ENCODE measurements at places on chromosomes 4 and X.

DNA sequence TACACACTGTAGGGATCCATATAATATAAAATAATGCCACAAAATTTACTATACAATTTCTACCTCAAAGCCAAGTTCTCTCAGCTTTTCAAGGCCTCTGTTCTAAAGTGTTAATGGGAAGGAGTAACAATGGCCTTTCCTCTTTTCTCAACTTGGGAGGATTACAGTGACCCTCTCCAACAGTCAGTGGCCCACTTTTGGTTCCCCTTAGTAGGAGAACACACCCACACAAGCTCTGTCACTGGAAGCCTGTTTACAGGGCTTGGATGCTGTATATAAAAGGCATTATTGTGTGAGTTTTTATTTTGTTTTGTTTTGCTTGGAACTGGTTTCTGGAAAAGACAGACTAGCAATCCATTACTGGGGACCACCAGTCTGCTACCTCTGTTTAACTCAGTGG, 1.8 kb downstream of the ARHGEF6 start:
- no peak for DNase-seq

- no peak for DNase-seq
Measured at GRCh38 chr4:78022517-78022916, 34.6 kb upstream of the FRAS1 start.

- no peak for DNase-seq
Measured at GRCh38 chr4:114108869-114109268, 129.4 kb upstream of the ARSJ start.

DNA sequence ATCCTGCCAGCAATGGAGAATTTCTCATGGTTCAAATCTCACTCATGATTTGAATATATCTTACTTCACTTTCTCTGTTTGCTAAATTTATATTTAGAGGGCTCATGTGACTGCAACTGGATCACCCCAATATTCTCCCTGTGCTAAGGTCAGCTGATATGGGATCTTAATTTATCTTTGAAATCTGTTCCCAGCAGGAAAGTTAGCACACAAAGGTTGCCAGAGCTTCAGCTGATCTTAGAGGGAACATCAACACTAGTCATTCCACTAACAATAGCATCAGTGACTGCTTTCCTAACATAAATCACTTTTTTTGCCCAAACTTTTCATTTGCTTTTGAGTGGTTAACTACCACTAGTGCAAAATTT, 1270.0 kb downstream of the ARAP2 start:
- DNase-seq = no peak

DNA sequence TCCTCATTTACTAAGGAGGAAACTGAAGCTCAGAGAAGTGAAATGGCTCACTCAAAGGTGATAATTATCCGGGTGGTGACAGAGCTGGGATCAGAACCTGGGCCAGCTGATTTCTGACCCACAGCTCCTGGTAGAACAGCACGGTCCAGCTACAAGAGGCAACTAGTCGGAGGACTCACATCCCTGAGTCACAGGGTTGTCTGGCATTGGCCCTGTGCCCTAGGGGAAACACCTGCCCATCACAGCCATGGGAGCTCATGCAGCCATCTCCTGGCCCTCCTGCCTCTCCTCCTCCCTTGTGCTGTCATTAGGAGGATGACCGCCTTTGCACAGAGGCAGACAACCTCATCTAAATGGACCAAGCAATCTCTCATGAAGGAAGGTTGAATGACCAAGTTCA, 115.2 kb upstream of the TSPAN5 start:
- no peak for DNase-seq

DNA sequence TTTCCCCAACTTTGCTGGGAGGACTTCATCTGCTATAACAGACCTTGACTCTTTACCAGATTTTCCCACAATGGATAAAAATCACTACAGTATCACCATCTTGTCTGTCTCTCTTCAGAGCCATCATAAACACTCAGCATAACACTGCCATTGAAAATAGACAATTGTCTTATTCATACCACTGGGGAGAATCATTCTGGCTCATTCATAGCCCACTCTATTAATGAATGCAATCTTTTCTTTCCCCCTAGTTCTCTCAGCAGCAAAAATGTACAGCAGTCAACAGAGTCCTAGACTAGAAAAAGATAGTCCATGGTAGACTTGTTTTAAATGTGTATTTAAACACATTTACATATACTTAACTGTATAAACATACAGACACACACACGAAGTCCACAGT, 19.2 kb downstream of the SLC9A7 start:
- DNase-seq = no peak

DNA sequence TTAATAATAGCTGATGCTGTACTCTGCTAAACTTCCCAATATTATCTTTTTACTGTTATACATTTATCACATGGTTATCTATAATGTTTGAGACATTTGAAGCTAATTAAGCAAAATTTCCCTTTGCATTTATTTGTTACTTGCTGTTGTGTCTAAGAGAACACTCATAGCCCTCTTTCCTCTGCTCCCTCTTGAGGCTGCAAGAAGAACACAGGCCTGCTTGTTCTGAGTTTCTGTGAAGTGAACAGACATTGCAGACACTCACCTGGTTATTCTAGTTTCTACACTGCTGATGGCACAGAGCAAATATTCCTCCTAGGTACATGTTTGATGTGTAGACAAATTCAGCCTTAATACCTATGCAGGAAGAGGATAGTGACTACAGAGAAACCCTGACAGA, 367.8 kb downstream of the GASK1B start:
- DNase-seq = no peak

DNA sequence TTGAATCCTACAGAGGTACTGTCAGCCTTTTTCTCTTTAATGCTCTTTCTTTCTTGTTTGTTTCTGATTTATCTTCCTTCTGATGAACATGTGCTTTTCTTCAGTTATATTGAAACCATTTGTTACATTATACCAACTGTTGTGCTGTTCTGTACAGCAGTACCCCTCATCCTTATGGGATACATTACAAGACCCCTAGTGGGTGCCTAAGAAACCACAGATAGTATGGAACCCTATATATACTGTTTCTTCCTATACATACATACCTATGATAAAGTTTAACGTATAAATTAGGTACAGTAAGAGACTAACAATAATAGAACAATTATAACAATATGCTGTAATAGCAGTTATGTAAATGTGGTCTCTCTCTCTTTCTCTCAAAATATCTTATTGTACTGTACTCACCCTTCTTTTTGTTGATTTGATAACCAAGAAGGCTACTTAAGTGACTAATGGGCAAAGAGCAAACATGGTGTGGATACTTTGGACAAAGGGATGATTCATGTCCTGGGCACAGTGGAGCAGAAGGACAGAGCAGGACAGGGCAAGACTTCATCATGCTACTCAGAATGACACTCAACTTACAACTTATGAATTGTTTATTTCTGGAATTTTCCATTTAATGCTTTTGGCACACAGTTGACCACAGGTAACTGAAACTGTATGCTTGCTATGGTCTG, 10.7 kb upstream of the YIPF7 start:
- DNase-seq = no peak

DNA sequence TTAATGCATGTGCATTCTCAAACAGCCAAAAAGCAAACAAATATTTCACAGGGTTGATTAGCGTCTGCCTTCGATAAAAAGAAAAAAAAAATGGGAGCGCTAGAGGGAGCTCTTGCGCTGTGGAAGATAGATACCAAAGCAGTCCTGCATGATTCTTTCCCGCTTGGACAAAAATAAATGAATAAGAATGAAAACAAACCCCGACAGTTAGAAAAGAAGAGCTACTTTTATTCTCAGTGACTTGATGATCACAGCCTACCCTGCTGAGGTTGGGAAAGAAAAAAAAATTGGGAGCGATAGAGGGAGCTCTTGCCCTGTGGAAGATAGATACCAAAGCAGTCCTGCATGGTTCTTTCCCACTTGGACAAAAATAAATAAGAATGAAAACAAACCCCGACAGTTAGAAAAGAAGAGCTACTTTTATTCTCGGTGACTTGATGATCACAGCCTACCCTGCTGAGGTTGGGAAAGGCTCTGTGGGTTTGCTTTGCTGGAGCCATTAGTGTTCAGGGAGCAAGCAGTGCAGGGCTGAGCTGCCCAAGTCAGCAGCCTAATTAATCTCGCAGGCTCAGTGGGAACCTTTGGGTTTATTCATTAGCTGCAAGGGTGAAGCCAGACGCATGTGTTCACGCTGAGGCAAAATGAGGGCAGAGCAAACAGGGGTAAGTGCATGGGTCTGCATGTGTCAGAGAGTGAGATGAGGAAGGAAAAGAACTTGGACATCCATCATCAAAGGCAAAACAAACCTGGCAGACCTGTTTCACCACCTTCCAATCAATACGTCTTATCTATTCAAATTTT, 249.3 kb upstream of the PRKX start:
- DNase-seq = peak; percentile 6

- no peak for DNase-seq
Measured at GRCh38 chrX:55129361-55129760, 40.5 kb downstream of the PAGE2 start.

DNA sequence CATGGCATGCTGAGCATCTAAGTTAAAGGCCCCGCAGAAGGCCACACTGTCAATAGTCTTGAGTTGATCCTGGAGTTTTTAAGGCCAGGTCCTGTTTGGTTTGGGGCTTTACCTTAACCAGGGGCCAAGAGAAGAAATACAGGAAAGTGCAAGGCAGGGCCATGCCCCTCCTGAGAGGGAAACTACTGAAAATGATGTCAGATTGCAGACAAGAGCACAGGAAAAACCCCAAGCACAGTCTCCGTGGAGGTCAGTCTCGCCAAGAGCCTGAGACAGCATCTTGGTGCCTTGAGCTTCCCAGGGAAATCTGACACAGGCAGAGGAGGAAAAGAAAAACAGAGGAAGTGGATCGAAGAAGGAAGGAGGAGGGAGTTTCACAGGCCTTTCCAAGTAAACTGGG, 32.2 kb upstream of the GATB start:
- no peak for DNase-seq

DNA sequence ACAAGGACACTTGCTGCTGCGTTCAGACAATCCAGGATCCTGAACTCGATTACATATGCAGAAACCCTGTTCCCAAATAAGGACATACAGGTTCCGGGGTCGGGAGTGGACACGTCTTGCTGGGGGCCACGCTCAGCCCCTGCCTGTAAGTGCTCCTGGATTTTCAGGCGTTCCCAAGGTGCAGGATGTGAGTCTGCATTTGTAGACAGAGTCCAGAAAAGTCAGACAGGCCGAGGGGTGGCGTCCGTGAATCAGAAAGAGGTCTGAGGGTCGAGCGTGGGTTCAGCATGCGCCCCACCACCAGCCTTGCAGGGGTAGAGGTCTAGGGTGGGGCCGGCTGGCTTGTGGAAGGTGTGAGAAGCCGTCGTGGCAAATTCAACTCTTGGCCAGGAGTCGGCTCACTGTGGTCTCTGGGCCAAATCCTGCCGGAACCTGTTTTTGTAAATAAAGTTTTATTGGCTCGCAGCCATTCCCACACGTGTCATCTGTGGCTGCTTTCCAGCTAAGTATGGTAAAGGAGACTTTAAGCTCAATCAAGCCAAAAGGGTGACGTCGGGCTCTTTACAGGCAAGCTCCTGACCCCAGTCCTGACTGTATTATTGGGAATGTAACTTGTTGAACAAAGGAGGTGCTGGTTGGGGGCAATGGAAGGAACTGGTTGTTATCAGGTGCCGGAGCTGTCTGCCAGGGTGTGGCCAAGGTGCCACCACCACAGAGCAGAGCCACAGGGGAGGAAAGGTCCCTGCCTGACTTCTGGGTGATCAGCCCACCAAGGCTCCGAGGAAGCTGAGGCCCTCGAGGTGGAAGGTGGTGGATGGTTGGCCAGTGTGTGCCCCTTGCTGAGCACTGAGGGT, 7.4 kb downstream of the DOK7 start:
- no peak for DNase-seq

DNA sequence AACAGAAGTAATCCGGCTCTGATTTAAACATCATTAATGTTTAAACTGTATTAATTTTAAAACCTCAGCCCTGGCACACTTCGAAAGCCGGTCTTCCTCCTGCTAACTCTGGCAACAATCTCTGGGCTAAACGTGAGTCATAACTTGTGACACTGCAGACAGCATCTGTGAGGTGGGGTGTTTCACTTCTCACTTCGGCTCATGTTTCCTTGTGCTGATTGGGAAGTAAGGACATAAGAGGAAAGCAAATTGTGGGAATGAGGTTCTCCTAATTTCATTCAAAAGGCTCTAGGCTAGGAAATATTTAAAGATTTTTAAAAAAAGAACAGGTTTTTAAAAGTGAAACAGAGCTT, 139.9 kb upstream of the USP9X start:
- no peak for DNase-seq

- no peak for DNase-seq
Measured at GRCh38 chr4:41178372-41179370, 35.7 kb downstream of the APBB2 start.

DNA sequence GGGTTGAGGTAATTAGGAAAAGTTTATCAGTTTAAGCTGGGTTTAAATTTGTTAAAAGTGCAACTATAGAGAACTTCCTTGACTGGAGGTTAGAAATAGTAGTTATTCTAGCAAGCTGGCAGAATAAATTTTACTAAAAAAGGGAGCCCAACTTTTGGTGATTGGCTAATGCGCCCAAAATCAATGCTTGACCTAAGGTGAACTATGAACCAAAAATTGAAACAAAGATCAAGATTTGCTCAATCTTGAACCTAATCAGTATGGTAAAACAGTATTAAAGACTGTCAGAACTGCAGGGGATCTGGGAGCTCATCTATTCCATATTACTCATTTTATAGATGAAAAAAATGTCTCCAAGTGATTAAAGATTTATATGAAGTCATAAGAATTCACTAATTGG, 6.1 kb upstream of the SPATA18 start:
- no peak for DNase-seq

GRCh38 chr4:16222957-16223527, 3.2 kb downstream of the TAPT1 start:
- no peak for DNase-seq

DNA sequence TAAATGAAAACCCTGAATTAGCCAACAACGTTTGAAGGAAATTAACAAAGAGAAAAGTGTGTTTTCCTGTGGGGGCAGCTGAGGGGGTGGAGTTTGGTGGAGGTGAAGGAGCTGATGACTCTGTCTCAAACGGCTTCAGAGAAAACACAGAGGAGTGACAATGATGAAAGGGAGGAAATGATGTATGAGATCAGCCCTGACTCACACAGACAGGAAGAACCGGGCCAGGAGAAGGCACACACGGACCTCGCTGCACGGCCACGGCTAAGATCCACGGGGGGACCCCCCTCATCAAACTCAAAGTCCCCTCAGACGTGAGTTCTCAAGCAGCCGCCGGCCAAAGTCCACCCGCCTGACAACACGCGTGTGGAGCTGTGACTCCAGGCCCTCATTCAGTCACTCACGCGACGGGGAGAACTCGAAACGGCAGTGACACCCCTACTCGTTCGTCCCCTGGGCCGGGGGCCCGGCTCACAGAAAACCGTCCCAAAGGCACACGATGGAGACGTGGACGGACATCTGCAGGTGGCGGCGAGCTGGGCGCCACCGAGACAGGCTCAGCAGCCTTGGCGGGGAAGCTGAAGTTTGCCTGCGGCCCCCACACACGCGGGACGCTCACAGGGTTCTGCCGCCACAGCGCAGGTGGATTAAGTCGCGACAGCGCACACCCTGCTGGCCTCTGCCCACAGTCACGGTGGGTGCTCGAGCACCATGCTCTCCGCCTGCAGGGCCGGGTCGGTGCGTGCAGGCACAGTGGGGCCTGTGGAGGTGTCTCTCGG, 28.8 kb downstream of the PPP2R3B start:
- peak; percentile 65 for DNase-seq

- no peak for DNase-seq
Measured at GRCh38 chrX:11412715-11413623, 119.8 kb downstream of the AMELX start.

GRCh38 chrX:78109458-78109857, 5.4 kb downstream of the PGK1 start:
- no peak for DNase-seq

Data from CD4-positive, alpha-beta T cell treated with Interleukin-6 at 100 ng/mL for 8 hours (primary cell).